ENCODE measurements at places on chromosomes 16 and 17.

DNA sequence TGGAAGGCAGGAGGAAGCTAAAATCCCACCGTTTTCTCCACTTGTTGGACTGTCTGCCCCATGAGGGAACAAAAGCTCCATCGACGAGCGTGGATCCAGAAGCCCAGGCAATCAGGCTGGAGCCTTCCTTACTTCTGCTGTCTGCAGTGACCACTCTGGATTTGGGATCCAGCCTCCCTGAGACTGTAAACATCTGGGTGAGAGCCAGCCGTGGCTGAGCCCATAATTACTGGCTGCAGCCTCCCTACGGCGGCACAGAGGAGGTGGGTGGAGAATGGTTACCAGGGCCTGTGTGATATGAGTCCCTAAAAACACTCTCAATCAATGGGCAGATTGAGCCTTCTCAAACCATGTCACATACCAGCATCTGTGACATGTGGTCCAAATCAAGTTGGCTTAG, 158.2 kb downstream of the FOXL1 start:
- no peak for DNase-seq

GRCh38 chr17:65783845-65784334, 222.4 kb upstream of the AXIN2 start:
- no peak for DNase-seq

DNA sequence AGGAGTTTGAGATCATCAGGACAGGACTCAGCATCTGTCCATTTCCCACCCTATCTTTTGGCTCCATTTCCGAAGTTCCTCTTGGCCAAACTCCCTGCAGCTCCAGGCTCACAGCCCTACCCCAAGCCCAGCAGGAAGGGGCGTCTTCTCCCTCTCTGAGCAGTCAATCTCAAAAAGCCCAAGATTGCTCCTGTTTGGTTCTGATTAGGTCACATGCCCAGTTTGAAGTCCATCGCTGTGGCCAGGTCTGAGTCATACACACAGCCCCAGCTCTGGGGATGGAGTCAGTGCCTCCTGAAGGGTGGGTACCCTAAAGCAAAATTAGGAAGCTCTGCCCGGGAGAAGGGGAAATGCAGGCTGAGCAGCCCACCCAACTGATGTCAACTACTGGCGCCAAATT, 23.9 kb downstream of the SNX20 start:
- no peak for DNase-seq

- DNase-seq: peak; percentile 55
Measured at GRCh38 chr16:3115561-3115960, 3.2 kb downstream of the ZNF205 start.

- DNase-seq: no peak
Measured at GRCh38 chr17:77548967-77549366, 408.2 kb downstream of the SEC14L1 start.

DNA sequence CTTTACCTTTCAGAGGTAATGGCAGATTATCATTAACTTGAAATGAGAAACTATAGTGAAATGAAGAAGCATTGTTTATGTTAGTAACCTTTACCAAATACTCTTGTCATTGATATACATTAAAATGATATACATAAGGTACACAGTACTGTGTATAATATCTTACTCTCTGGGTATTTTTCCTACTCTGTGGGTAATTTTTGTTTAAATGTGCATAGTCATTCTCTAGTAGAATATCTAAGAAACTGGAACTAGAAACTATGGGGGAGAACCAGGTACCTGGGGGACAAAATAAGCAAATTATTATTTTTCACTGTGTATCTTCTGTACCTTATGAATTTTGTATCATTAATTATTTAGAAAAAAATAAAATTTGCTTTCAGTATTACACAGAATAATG, 20.6 kb upstream of the PHAF1 start:
- no peak for DNase-seq

- DNase-seq: peak; percentile 24
Measured at GRCh38 chr16:67719778-67720144, 645 bp upstream of the GFOD2 start.

GRCh38 chr17:42999003-42999525, 845 bp downstream of the RPL27 start:
- DNase-seq: no peak

GRCh38 chr17:41396996-41397660, at the start of gene KRT31:
KRT31 (minus strand) TSS chr17:41397608; CDS start chr17:41397539, 69 bp downstream.
- DNase-seq: no peak

- DNase-seq: peak; percentile 57
Measured at GRCh38 chr17:81486199-81486810, 26.3 kb downstream of the ACTG1 start.

DNA sequence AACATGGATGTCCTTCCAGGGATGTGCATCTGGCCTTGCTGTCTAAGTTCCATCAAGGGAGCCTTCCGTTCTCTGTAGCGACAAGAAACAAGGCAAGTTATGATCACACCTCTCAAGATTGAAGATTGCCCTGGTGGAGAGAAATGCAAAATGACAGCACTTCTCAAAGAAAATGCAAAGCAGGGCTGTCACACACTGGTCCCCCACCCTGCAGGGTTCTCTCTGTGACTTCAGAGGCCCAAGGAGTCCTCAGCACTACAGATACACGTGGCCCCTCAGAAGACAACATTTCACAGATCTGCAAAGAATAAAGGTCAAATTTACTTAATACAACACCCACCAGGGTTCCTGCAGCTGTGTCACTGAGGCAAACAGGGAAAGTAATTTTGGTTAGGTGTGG, 60.7 kb upstream of the TEX2 start:
- DNase-seq: no peak

- no peak for DNase-seq
Measured at GRCh38 chr16:88792078-88792550, 7.1 kb upstream of the PIEZO1 start.

DNA sequence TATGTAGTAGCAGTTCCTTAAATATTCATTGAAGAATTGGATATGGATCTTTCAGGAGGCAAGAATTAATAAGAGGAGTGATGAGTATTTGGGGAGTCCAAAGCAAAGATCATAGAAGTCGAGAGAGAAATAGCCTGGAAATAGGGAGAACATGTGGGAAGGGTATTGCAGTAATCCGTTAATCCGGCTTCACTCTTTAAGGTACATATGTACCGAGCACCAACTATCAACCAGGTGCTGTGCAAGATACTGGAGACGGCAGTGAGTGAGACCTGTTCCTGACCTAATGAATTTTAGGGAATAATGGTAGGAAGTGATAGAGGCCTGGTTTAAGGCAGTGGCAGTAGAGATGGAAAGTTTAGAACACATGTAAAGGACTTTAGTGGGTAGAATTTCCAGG, 1.1 kb downstream of the ELP5 start:
- DNase-seq: no peak

DNA sequence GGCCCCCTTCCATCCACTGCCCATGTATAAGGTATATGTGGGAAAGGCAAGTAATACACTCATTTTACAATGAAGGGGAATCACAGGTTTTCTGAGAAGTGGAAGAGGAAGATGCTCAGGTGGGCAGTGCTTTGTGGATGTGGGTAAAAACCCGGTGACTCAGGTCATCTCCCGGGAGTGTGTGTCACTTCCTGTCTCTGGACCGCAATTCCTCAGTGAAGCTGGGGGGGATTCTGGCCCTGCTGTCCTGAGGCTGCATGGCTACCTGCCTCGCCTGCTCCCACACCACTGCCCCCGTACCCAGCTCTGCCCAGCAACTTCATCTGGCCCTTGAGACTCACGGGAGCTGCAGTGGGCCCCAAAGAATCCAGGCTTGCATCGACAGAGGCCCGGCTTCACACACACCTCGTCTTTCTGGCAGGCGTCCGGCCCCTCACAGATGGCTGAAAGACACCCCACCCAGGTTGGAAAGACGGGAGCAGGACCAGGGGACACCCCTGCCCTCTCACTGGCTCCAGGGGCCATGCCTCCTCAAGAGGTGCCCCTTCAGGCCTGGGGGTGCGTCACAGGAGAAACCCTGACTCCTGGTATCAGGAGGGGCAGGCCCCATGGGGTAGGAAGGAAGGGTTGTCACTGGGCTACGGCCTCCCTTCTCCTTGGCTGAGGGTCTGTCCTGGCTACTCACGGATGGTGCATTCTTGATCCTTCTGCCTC, 882 bp downstream of the SCARF1 start:
- DNase-seq: no peak

DNA sequence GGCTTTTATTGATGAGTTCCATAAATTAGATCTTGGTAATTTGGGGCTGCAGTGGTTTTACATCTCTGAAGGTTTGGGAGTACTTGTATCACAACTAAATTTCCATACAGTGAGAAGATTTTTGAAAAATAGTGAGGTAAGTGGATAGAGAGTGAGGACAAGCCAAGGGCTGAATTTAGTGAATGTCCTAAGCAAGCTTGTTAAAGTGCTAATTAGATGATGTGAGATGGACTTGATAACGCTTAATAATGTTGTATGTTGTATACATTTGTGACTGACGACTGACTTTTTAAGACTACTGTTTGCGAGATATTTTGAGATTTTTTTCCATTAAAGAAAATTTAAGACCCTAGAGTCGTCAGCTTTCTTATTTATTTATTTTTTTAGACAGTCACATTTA, 3.9 kb downstream of the NFATC3 start:
- DNase-seq: no peak

DNA sequence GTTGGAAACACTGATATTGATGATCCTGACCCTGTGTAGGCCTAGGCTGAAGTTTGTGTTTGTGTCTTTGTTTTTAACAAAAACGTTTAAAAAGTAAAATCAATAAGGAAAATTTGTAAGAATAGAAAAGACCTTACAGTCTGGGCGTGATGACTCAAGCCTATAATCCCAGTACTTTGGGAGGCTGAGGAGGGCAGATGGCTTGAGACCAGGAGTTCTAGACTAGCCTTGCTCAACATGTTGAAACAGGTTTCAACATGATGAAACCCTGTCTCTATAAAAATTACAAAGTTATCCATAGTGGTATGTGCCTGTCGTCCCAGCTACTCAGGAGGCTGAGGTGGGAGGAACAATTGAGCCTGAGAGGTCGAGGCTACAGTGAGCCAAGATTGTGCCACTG, 18.3 kb upstream of the TOM1L1 start:
- no peak for DNase-seq

DNA sequence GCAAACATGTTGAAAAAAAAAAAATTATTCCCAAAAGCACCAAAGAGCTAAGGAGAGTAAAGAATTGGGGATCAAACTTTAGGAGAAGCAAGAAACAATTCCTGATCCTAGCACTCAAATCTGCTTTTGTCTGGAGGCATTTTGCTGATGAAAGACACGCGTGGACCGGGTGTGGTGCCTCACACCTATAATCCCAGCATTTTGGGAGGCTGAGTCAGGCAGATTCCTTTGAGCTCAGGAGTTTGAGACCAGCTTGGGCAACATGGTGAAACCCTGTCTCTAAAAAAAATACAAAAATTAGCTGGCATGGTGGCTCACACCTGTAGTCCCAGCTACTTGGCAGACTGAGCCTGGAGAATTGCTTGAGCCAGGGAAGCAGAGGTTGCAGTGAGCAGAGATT, 35.4 kb downstream of the ZFP90 start:
- no peak for DNase-seq

DNA sequence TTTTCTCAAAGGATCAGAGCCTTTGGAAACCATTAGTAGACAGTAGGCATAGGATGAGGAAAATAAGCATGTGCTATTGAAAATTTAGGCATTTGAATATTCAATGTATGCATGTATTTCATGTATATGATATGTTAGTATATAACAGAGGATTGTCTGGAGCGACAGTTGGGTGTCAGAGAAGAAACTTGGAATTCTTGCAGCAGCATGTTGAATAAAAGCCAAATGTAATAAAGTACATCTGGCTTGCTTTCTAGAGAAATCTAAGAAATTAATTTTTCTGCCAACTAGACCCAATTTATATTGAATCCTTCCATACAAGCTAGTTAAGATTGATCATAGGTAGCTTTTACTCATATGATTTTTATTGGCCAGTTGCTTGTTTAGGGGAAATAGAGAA, 578.8 kb downstream of the CDH11 start:
- DNase-seq: no peak

GRCh38 chr17:19336938-19337711, 25.4 kb downstream of the B9D1 start:
- DNase-seq: no peak

DNA sequence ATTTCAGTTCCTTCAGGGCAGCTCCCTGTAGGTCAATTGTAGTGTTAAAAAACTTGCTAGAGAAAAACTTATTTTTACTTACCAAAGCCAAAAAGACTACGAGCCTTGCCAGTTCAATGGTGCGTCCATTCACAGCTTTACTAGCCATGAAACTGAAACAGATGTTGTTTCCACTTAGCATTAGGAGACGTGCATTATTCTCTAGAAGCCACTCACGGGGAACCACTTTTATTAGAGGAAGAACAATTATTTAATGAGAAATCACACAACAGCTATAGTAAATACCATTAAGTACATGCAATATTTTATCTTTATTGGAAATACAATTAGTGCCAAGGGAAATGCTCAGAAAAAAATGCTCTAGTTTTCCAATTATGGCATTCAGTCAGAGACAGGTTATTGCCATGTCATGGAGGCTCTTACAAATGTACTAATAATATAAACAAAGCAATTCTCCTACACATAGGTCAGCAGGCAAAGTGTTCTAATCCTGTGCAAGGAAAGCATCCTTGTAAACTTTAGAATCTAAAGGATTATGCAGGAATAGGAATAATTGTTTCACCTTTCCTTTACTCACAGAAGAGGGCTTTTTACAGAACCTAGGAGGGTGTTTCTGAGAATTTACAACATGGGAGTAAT, 17.4 kb downstream of the LASP1NB start:
- DNase-seq: peak; percentile 77

DNA sequence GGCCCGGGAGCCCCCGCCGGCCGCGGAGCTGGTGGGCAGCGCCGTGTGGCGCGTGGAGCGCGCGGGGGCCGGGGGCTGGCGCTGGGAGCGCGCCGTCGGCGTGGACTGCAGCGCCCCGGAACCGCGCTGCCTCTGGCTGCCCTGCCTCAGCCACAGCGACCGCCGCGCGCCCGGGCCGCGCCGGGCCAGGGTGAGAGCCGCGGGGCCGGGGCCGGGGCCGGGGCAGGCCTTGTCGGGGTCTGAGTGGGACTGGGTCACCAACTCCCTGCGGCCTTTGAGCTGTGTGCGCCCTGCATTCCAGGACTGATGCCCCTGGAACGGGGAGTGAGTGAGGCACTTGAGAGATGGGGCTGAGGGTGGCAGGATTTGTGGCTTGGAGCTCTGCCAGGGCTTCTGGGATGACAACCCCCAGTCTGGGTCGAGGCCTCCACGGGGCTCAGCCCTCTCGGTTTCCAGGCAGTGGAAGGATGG, 25.7 kb downstream of the ARHGAP23 start:
- DNase-seq: peak; percentile 53

DNA sequence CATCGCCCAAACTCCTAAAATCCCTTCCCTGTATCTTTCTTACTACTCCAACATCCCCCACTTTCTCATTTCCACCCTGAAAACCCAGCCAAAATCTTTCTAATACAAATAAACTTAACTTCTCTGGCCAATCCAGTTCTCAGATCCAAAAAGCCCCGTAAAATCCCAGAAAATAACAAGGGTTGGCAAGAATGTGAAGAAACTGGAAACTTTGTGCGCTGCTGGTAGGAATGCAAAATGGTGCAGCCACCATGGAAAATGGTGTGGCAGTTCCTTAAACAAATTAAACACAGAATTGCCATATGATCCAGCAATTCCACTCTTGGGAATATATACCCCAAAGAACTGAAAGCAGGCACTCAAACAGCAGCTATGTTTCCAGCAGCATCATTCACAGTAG, 24.1 kb downstream of the LRRC75A start:
- no peak for DNase-seq
